NCI-H1436 (cell line): ENCODE measurements at places on chromosomes 1 and 21.
A peak's percentile ranks its signal among the peaks of the same experiment; 100 is the strongest.

- DNase-seq, result no peak
Observed at GRCh38 chr1:92786111-92786901, 1.4 kb upstream of the EVI5 start.

- DNase-seq, result no peak
Observed at GRCh38 chr1:214021321-214021720, 33.5 kb downstream of the PROX1 start.

GRCh38 chr21:36776981-36777617, 78.2 kb downstream of the SIM2 start:
- DNase-seq, result no peak

- DNase-seq, result no peak
Observed at GRCh38 chr1:176745945-176746344, 283.0 kb downstream of the PAPPA2 start.

- DNase-seq, result no peak
Observed at GRCh38 chr1:209106237-209106741, 477.2 kb upstream of the CAMK1G start.

- DNase-seq, result no peak
Observed at GRCh38 chr21:46191686-46192575, 7.7 kb upstream of the SPATC1L start.

DNA sequence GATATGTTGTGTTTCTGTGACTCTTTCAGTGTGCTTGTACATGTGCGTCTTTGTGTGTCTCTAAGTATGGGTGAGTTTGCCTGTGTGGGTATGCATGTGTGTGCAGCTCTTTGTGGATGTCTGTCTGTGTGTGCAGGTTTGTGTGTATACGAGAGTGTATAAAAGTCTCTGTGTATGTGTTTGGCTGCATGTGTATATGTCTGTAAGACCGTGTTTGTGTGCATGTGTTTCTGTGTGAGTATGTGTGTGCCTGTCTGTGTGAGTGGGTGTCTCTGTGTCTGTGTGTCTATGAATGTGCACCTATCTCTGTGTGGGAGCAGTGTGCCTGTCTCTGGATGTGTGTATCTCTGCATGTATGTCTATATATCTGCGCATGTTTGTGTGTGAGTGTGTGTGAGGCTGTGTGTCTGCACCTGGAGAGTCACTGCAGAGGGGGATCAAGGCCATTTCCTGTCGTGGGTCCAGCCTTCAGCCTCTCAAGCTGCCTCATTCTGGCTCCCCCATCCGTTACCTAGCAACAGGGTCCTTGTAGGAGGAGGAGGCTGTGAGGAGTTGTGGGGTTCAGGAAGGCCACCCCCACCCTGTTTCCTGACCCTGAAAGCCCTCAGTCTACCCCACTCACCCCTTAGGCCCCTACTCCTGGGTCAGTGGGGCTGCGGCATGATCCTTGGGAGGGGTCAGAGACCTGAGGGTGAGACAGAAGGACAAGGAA, 10.4 kb downstream of the FGR start:
- peak; percentile 28 for DNase-seq

GRCh38 chr1:154502066-154502743, at the start of the genes SHE and TDRD10:
TSS of gene SHE (minus strand) at chr1:154502412. CDS start at chr1:154502026, 386 bp downstream.
TSS of gene TDRD10 (plus strand) at chr1:154502219. CDS start at chr1:154506904, 4,685 bp downstream.
- no peak for DNase-seq

- no peak for DNase-seq
Observed at GRCh38 chr1:20411196-20411980, 74.6 kb downstream of the CAMK2N1 start.

DNA sequence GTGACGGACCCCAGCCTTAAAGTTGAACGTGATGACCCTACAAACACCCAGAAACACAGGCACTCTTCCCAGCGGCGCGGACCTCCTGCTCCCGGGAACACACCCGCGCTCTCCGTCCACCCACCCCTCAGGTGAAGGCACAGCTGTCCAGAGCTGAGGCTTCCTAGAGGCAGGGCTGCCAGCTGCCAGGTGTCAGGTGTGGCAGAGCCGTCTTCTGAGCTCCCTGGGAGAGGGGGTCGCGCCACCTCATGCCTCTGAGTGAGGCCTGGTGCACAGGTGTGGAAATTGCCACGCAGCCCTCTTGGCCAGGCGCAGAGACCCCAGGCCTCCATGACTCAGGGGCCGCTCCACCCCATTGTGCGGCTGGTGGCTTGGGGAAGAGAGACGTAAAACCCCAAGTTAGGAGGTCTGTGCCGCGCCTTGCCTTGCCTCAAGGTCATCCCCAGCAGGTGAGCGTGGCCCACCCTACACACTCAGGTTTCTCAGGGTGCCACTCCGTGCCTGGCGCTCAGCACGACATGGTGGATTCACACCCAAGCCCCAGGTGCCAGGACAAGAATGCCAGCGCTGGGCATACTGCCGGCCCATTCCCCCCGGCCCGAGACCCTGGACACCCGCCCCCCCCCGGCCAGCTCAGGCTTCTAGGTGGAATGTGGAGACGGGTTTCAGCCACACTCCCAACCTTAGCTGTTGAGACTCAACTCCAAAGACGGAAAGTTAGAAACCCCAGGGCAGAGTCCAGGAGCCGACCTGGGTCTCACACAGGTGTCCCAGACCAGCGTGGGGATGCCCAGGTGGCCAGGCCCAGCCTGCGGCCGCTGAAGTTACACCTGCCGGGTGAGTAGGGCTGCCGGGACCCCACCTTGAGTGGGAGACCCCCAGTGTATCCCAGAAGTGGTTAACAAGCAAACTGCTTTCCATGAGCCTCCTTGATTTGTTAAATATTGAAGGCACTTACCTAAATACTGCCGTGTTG, 8.4 kb downstream of the FAAP20 start:
- no peak for DNase-seq

DNA sequence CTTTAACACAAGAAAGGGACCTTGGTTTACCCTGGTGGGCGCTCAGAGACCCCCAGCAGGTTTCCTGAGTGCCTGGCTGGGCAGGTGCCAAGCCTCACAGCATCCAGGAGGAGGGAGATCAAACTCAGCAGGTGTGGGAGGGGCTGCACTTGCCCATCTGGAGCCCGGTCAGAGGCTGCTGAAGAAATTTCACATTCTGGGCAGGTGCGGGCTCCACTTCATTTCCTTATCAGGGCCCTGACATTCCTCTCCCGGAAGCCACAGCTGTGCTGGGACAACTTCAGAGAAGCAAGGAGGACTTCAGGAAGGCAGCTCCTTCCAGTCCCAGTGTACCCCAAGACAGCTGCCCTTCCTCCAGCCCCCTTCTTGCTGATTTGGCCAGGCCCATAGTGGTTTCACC, 82.9 kb downstream of the ITPKB start:
- DNase-seq, result no peak

GRCh38 chr1:177116941-177117340, 47.6 kb downstream of the ASTN1 start:
- DNase-seq, result no peak

GRCh38 chr1:79587229-79587628, 580.7 kb upstream of the ADGRL4 start:
- DNase-seq, result no peak

DNA sequence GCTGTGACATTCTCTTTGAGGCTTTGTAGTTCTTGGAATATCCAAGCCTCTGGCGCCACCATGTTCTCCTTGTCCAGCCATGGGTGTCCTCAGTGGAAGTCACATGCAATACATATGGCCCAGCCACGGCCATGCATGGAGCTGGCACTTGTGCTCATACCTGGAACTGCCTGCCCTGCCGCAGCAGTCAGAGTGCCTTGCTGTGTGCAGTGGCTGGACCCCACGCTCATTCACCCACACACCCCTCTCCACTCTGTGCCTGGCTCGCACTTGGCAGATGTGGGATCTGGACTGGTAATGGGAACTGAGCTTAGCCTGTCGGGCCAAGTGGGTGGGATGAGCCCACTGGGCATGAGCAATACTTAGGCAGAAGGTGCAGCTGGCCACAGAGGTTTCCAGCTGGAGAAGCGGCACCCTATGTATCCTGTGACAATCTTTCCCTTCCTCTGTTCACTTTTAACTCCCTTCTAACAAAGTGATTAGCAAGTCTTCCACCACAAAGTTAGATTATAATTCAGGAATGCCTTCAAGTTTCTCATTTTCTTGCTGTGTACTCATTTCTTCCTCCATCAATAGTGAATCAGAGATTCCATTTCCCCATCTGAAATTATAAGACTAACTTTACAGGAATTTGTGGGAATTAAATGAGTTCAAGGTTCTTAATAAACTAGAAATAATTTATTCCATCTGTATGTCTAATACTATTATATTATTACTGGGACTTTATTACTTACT, 351.6 kb upstream of the NCAM2 start:
- DNase-seq, result no peak

DNA sequence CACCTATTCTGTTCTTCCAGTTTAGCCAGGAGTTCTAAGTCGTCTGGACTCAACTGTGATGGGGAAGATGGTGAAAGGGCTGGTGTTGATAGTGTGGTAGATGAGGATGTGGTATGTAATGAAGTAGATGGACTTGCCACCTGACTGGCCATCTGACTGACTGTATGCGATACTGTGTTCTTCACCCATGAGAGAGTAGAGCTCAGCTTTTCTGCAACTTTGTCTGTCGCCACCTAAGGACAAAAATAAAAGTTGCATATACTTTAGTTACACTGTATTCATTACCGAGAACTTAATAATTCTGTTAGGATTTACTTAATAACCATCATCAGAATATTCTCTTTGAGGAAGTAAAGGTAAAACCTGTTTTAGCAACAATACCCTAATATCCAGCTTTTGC, 48.5 kb downstream of the EVI5 start:
- DNase-seq, result no peak

DNA sequence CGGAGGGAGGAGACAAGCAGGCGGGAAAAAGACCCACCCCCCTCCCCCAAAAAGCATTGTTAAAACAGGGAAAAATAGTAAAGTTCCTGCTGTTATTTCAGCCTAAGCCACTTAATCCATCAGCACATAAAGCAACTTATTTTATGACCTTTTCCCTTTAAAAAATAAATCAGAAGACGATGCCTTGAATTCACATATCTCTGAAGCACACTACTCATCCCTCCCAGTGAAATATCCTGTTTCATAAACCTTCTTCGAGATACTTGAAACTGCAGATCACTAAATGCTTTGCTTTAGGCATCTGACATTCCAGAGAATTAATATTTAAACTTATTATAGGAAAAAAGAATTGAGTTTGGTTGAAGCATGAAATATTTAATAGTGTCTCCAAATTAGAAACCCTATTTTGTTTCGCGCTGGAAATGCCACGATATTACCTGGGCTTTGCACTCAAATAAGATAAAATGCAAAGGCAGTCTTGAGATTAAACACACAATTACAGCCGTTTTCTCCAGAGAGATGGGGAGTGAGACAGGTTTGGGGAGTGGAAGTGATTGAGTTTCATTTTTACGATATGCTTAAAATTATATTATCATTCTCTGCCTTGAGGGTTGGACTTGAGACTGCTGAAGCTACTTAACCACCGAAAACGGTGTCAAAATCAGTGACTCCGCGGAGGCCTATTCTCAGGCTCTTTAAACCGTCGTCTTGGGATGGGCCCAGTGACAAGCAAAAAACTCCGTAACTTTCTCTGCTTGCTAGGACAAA, 9.3 kb downstream of the GLIS1 start:
- no peak for DNase-seq

- DNase-seq, result no peak
Observed at GRCh38 chr1:61442544-61442943, 282.4 kb downstream of the TM2D1 start.

- DNase-seq, result no peak
Observed at GRCh38 chr1:230891413-230891812, 23.1 kb upstream of the C1orf198 start.

GRCh38 chr1:54221867-54222484, 22.0 kb downstream of the MRPL37 start:
- DNase-seq, result no peak

GRCh38 chr1:52413410-52413989, 9.1 kb downstream of the PRPF38A start:
- no peak for DNase-seq

GRCh38 chr1:164154622-164155021, 404.4 kb upstream of the PBX1 start:
- no peak for DNase-seq

DNA sequence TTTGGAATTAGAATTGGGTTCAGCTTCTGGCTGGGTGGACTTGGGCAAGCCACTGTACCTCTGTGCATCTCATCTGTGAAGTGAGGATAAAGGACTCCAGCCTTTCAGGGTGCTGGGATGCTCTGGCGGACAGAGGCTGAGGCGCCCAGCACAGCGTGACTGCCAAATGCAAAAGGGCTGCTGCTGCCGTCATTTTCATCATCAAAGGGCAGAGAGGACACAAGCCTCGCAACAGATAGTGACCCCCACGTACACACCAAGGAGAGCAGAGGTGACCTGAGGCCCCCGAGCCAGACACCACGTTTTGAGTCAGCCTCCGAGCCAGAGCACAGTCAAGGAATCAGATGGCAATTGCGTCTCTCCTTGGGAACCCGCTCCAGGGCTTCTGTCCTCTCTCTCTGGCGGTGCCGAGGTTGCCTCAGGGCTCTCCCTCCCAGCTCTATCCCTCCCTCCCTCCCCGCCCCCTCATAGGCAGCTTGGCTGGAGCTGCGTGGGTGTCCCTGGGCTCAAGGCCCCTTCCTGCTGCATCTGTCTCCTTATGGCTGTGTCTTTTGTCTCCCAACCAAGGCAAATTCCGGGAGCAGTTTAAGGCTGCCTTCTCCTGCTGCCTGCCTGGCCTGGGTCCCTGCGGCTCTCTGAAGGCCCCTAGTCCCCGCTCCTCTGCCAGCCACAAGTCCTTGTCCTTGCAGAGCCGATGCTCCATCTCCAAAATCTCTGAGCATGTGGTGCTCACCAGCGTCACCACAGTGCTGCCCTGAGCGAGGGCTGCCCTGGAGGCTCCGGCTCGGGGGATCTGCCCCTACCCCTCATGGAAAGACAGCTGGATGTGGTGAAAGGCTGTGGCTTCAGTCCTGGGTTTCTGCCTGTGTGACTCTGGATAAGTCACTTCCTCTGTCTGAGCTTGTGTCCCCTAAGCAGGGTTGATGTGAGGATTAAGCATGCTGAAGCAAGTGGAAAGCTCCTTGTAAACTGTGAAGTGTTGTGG, 9.0 kb downstream of the HCRTR1 start:
- DNase-seq, result no peak

- no peak for DNase-seq
Observed at GRCh38 chr21:41703857-41704501, 62.9 kb downstream of the RIPK4 start.

DNA sequence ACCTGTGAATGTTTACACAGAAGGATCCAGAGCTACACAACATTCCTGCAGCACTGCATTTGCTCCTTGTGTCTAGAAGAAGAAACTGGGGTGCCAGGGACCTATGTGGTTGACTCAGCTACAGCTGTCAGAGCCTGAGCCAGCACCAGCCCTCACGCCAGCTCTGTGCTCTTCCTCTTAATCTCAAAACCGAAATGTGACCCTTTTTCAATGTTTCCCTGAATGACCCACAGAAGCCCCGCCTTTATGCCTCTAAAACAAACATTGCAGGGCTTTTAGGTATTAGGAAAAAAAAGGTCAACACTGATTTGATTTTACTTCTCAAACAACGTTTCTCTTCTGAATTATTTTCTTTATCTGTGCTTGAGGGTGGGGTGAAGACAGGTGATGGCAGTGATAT, 260.5 kb downstream of the DYRK1A start:
- DNase-seq, result no peak

GRCh38 chr21:34086887-34087306, 13.5 kb downstream of the MRPS6 start:
- DNase-seq, result no peak

- DNase-seq, result no peak
Observed at GRCh38 chr1:82377201-82377884, 576.6 kb downstream of the ADGRL2 start.

GRCh38 chr1:152565535-152566215, 905 bp downstream of the LCE3E start:
- no peak for DNase-seq
